ENCODE measurements at places on chromosomes 13 and 19.

DNA sequence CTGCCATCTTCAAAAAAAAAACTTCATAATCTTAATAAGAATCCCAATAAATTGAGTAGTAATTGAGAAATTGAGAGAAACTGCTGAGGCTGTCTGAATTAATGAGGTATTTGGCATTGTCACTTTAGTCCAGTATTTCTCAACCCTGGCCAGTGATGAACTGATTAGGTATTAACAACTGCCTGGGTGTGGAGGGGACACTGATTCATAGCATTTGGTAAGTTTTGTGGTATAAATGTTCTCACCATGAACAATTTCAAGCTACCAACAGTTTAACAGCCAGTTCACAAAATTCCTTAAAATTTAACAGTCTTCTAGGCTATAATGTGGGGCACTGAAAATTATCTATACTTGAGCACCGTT is 18.3 kb downstream of the GPC6 start:
- DNase-seq: no peak

DNA sequence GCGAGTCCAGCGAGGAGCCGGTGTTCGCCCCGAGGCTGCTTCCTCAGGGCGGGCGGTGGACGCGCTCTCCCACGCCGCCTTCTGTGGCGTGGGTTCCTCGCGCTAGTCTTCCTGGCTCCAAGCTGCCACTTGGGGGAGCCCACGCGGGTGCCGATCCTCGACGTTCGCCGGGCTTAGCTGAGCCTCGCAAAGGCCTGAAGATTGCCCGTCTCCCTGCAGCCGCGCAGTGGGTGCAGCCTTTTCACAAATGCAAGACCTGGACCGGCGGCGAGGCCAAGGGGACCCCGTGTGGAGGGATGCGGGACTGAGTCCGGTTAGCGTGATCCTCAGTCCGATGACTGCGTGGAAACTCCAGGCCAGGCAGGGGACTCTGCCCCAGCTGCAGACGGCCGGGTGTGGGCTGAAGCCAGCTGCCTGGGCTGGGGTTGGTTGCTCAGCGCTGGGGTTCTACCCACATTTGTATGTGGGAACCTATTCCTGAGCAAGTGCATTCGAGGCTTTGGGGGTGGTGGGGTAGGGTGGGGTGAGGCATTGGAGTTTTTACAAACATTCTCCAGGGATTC is 16.6 kb upstream of the LRP3 start:
- no peak for DNase-seq

- no peak for DNase-seq
These were observed 55.9 kb downstream of the RASA3 start for GRCh38 chr13:114076329-114077090.

DNA sequence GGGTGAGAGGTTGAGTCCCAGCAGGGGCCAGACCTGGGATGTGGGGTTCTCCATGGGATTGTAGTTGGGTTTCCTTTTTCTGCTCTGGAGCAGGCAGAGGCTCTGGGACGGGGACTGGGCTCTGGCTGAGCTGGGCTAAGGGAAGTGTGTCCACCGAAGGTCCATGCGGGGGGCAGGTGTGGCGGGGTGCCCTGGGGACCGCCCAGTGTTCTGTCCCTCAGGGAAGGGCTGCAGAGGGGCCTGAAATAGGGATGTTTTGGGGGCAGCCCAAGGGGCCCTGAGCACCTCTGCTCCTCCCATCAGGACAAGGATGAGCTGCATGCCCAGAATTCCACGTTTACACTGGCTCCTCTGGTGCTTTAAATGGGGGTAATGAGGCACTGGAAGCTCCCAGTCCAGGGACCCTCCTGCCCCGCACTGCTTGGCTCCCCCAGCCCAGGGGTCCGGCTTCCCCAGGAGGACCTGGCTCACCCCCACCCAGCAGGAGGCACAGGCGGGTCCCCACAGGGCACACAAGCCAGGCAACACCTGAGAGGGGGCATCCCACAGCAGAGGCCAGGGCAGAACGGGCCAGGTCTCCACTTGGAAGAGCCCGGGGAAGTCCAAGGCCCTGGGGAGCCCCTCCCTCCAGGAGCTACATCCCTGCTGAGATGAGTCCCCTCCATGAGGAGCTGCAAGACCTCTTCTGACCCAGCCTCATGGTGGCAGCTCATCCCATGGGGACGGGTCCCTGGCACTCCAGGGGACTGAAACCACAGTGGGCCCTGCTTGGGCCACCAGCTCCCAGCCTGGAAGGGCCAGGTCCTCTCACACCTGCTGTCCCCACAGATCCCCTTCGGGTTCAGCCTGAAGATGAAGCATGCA is 14.7 kb upstream of the ZNF14 start:
- no peak for DNase-seq

DNA sequence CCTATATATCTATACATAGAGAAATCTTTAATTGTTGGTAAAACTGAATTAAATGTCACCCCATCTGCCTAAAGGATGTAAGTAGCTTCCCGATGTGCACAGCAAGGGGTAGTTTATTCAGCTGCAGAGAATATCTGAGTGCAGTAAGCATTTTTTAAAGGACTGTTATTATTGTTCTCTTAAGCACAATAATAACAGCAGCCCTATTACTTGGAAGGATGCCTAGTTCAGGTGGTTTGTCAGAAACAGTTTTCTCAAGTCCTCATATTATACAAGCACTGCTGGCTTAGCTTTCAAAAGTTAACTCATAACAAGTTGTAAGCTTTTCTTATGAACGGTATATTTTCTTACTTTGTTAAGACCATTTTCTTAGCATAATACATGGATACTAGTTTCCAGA is 142.6 kb downstream of the CRYL1 start:
- DNase-seq: no peak

Data from stimulated activated CD8-positive, alpha-beta memory T cell treated with anti-CD3 and anti-CD28 coated beads, Interleukin-7, amount 100 ng/mL, for 4 hours (primary cell).